ENCODE measurements at places on chromosomes 13 and 19.

DNA sequence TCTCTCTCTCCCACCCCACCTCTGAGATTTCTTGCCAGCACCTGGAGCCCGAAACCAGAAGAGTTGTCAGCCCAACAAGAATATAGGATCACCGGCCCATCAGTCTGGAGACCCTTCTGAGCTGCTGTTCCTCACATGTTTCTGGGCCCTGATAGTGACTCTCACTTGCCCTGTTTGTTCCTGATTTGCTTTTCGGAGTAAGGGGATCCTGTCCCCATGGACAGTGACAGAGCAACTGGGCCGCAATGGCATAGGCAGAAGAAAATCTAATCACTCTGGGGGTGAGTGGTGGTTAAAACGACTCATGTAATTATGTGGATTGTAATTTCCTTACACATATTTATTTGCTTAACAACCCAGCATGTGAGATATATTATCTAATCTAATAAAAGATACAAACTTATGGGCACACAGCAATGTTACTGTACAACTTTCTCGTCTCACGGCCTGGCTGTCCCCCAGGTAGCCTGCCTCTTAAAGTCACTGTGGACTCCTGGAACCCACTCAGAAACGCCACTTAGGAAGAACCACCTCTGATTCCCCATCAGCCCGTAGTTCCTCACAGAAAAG is 663 bp upstream of the SMAD9 start:
- no peak for DNase-seq

DNA sequence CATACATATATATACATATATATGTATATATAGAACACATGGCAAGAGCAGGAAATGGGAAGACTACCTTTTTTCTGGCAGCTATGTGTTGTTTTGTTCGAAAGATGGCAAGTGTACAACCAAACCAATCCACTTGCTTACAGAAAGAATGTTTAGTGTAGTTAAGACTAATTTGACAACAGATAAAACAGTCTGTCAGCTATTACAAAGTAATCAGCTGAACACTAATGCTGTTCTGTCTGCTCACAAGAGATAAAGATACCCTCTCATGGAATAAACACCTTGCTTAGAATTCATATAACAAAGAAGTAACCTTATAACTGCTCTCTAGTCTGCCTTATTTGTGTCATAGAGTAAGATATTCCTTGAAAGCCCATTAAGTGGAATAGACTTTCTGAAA is 858 bp upstream of the KCNRG start:
- no peak for DNase-seq

- no peak for DNase-seq
Observed at GRCh38 chr19:1035998-1036621, 3.8 kb upstream of the ABCA7 start.

- DNase-seq, result peak; percentile 80
Observed at GRCh38 chr13:113209336-113209758, at the start of gene CUL4A. Gene CUL4A, plus strand, starts transcription at chr13:113209613. Its CDS starts 15 bp downstream, at chr13:113209628.

GRCh38 chr13:113245849-113246796 is 36.7 kb downstream of the CUL4A start:
- no peak for DNase-seq

GRCh38 chr19:21508198-21508597 is 2.8 kb downstream of the ZNF429 start:
- no peak for DNase-seq

GRCh38 chr19:12828494-12828893 is 5.9 kb downstream of the RTBDN start:
- no peak for DNase-seq

DNA sequence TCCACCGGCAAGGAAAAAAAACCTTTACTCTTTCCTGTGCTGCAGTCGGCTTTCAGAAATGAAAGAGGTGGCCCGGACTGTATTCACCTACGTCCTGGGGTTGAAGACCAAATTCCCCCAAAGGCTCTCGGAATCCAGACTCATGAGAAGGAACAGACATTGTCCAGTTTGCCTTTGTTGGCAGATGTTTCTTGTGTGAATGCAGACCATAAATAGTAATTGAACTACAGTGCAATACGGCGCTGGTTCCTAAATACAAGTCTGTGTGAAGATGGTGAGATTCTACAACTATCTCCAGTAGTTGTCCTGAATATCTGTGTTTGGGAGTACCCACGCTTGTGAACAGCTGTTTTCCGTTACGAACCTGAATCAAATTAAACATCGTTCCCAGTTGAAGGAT is 11.2 kb upstream of the PTOV1 start:
- DNase-seq, result no peak

DNA sequence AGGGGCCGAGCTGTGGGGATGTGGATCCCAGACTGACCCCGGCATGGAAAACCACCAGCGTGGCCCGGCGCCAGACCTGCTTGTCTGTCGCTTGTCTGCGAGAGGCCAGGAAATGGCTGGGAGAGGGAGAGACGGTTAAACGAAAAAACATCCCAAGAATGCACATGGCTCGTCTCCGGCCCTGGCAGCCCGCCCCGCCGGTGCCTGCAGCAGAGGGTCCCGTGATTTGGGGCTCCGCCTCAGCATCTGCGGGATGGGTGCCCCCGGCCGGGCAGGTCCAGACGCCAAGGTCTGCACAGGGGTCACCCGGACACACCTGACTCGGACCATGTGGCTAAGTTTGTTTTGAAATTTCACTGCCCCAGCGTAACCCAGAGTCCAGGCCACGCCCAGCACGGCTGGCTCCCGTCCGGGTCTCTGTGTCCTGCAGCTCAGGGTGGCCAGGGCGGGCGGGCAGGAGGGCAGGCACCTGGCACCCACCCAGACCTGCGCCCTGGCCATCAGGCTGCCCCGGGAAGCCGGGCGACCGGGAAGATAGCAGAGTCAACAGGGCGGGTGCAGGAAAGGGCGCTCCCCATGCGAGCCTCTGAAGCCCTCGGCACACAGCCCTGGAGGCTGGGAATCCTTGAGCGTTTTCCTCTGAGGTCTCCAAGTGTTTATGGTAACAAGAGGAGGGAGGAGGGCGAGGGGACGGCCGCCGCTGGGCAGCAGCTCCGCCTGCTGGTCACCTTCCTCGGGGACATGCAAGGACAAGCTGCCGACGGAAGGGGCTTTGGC is 103.2 kb downstream of the GADD45B start:
- DNase-seq, result no peak

DNA sequence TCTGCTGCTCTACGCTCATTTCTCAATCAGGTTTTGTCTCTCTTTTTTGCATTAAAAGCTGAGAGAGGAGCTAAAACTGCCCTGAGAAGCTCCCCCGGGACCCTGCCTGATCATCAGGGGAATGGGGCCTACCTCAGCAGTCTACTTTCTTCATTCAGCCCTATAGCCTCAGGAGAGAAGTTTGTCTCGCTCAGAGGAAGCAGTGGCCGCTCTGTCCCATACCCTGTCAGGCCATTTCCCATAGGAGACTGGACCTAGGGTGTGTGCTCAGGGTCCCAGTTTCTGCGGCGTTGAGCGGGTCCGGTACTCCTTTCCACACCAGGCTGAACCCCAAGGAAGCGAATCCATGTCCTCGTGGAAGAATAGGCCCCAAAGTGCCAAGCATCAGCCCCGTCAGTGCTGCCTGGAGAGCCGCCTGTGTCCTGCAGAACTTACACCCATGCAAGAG is 21.7 kb downstream of the UBE2L5 start:
- DNase-seq, result no peak

DNA sequence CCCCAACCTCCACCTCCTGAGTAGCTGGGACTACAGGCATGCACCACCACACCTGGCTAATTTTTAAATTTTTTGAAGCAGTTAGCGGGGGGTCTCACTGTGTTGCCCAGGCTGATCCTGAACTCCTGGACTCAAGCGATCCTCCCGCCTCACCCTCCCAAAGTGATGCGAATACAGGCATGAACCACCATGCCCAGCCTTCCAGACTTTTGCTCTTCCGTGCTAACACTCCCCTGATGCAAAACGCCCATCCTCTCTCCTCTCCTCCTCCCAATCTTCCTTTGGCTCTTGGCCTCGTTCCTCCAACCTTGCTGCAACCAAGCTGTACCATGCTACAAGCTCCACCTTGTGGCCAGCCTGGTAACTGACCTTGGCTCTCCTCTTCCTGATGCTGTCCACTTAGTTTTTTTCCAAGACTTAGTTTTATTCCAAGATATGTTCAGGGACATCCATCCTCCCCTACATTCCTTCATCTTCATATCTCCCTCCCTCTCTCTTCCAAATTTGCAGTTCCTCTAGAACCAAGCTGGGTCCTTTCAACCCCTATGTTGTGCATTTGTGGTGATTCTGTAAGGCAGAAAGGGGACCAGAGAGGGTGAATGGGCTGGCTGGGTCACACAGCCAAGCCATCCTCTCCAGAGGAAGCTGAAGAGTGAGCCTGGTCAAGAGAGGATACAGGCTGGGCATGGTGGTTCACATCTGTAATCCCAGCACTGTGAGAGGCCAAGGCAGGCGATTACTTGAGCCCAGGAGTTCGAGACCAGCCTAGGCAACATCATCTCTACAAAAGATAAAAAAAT is 32.8 kb downstream of the TINCR start:
- no peak for DNase-seq

DNA sequence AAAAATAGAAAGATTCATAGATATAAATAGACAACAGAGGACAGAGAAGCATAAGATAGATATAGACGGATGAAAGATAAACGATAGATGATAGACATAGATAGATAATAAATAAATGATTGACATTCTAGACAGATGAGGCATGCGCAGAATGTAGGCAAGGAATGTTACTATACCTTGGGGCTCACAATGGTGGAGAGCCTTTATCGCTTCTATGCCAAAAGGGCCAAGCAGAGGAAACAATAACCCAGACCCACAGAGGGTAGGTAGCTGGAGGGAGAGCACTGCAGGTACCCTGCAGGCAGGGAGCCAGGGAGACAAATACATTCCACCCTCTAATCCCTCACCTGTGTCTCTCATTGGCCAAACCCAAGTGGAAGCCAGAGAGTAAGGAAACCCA is 44.4 kb downstream of the NOTCH3 start:
- no peak for DNase-seq

- no peak for DNase-seq
Observed at GRCh38 chr13:111387945-111388600, 67.6 kb downstream of the TEX29 start.

- DNase-seq, result no peak
Observed at GRCh38 chr19:7311911-7312310, 17.7 kb upstream of the INSR start.

GRCh38 chr19:13016245-13016627 is 21.0 kb downstream of the NFIX start:
- no peak for DNase-seq

DNA sequence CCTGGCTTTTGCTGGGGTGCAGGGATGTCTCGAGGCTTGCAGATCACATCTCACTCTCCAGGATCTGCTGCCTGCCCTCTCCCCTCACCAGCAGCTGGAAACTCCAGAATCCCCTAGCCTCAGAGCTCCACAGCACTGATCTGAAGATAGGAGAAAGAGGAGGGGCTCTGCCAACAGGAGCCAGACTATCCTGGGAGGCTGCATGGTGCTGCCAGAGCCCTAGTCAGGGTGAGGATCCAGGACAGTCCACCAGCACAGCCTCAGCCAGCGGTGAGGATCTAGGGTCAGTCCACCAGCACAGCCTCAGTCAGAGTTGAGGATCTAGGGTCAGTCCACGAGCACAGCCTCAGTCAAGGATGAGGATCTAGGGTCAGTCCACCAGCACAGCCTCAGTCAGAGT is 65.2 kb downstream of the RAB20 start:
- no peak for DNase-seq

GRCh38 chr13:37491661-37492060 is 106.9 kb downstream of the POSTN start:
- no peak for DNase-seq

DNA sequence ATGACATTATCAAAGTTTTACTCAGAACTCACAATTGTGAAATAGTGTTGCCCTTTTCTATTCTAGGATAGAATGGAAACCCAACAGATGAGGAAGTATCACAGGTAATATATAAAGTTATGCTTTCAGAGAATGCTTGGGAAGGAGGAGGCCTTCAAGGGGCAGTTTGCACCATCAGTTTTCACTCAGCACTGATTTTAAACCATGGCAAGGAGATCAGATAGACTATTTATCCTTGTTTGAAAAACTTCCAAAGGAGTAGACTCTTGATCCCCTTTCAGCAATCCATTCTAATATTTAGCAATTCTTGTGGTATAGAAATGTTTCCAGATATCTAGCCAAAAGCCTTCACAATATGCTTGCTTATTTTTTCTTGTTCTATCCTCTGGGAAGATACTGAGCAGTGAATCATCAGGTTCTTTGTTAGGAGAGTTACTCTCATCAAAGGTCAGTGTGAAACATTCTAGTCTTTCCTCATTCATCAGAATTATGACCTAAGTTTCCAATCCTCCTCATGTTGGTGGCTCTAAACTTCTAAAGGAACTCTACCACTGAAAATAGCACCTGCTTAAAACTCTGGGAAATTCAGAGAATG is 3.8 kb downstream of the GPC6 start:
- no peak for DNase-seq

DNA sequence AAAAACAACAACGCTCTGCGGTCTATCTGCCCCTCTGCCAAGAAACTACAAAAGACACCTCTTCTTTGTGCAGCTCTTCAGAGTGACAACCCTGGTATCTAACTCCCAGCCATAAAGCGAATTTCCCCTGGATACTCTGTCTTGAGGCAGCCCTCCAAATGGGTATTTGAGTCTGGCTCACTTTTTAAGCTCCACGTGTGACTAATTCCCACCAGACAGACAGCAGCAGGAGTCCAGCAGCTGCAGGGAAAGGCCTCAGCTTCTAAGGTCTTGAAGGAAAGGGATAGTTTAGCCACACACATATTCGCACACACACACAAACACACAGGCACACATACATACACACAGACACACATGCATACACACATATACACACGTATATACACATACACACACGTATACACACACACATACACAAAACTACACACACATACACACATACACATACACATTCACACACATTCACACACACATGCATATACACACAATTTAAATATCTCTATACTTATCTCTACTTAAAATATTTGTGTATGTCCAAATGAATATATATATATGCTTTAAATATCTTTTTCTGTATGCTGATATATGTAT is 188.8 kb downstream of the TSHZ3 start:
- DNase-seq, result no peak

Data from NCI-H1930 (cell line).